DMS53 (cell line): ENCODE measurements at places on chromosomes 12 and 14.
A peak's percentile ranks its signal among the peaks of the same experiment; 100 is the strongest.

DNA sequence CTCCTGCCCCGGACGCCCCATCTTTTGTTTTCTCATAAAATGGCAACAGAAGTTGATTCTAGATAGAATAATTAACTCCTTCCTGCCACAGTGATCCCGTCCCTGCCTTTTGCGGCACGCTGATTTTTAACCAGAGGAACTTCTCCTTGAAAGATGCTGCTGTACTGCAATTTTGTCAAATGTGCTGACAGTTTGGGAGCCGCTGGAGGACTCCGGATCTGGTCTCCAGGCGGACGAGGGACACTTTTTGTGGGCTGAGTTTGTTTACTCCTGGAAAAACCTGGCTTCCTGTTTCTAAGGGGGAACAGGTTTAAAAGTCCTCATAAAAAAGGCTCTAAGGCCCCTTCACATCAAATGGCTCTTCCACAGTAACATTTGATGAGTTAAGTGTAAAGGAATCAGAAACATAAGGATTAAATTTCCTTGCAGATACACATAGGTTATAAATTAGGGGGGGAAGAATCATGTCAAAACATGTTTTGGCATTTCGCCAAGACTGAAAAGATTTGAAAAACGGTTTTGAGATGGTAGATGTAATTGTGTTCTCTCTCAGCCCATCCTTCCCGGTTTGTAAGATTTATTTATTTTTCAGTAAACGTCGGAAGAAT lies 15.5 kb downstream of the FZD10 start:
- no peak for DNase-seq

- peak; percentile 99 for DNase-seq
Measured at GRCh38 chr12:47088021-47088944, 8.5 kb upstream of the AMIGO2 start.

DNA sequence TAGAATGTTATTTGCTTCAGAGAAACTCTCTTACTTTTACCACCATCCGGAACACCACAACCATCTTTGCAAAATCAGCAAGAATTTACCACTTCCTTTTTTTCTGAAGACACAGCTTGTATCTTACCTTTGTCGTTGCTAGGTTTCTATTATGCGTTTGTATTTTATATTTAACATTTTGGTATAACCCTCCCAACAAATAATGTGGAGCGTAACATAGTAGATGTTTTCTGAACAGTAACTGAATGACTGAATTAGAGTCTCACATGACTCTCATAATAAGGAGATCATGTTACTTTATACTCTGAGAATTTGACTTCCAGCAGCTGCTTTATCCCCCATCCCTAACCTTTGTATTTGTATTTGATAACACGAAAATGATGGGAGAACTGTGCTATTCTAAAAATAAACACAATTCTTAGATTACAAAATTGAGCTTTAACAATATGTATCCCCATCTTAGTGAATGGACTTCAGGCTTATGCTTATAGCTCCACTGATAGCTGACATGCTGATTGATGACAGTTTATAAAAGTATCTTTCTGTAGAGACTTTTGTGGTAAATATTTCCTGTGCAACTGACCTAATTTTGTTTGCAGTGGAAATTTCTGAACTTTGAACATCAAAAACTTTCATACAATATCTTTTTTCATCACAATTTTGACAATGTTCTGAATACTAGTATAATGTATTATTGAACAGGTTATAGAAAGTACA lies 7.9 kb upstream of the KLRB1 start:
- DNase-seq: no peak

DNA sequence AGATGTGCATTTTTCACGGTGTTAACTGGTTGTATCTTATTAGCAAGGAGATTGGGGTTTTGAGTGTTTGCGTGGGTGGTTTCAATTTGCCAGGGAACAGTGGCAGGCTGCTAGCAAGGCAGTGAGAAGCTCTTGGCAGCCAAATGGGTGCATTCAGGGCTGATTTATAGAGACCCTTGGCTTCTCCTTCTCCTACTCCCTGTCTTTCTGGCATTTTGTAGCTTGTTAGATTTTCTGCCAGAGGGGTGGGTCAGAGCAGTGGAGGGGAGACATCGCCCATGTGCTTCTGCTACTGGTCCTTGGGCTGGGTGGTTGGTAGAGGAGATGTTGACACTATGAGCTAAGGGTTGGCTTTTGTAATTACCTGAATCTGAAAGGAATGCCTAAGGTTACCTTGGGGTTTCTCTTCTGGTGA lies 9.6 kb downstream of the CALM1 start:
- DNase-seq: no peak

GRCh38 chr12:98799146-98799810 lies 154.2 kb downstream of the APAF1 start:
- peak; percentile 18 for DNase-seq

DNA sequence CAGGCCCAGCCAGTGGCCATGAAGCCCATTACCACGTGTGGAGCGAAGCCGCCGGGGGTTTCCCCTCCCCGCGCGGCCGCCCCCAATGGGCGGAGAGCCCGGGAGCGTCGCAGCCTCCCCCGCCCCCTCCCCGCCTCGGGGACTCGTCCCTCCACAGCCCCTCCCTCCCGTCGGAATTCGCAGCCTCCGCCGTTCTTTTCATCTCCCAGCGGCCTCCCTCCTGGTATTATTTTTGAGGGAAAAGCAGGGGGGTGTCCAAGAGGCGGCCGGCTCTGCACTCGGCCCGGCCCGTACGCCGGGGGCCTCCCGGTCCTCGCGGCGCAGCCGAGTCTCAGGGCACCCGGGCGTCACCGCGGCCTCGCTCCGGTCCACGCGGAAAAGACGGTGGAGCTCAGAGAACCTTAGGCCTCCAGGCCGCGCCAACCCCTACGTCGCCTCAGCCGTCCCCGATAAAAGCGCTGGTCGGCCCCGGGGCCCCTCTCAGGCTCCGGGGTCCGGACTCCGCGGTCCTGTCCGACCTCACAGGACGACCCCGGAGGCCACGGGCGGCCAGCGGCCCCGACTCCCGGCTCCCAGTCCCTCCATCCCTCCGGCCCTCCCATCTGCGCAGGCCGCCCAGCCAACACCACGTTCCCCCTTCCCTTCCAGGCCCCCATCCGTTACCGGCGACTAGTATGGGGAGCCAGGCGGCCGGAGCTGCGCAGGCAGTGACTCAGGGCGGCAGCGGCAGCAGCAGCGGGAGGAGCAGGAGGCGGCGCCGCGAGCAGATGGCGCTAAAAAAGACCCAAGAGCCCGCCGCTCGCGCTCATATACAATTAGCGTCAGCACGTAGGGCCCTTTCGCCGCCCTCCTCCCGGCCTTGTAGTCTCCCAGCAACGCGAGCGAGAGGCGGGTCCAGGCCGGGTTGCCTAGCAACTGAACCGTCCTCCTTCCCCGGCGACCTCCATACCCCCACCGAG lies at the start of gene NAP1L1:
Gene NAP1L1, minus strand, starts transcription at position 782 of the 959 bp plus-strand sequence. CDS start 10,466 bp downstream, outside the sequence.
- DNase-seq: peak; percentile 100

GRCh38 chr14:68141281-68142088 lies 321.9 kb downstream of the RAD51B start:
- peak; percentile 4 for DNase-seq

- no peak for DNase-seq
Measured at GRCh38 chr12:41850046-41850445, 294.6 kb downstream of the GXYLT1 start.

DNA sequence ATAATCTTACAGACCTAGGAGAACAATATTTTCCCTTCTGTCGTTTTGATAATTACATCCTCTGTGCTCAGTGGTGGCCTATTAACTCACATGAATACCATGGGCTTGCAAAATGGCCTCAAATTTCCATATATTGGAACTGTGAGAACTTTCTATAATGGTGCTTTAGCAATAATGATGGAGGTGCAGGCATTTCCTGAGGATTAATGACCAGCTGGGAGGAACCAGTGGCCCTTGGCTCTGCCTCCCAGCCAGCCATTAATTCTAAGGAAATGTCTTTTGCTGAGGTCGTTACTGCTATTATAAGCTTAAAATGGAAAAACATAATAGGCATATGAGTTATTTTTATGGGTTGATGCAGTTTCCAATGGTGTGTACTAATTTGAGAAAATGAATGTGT lies 33.6 kb downstream of the HMGA2 start:
- DNase-seq: no peak

DNA sequence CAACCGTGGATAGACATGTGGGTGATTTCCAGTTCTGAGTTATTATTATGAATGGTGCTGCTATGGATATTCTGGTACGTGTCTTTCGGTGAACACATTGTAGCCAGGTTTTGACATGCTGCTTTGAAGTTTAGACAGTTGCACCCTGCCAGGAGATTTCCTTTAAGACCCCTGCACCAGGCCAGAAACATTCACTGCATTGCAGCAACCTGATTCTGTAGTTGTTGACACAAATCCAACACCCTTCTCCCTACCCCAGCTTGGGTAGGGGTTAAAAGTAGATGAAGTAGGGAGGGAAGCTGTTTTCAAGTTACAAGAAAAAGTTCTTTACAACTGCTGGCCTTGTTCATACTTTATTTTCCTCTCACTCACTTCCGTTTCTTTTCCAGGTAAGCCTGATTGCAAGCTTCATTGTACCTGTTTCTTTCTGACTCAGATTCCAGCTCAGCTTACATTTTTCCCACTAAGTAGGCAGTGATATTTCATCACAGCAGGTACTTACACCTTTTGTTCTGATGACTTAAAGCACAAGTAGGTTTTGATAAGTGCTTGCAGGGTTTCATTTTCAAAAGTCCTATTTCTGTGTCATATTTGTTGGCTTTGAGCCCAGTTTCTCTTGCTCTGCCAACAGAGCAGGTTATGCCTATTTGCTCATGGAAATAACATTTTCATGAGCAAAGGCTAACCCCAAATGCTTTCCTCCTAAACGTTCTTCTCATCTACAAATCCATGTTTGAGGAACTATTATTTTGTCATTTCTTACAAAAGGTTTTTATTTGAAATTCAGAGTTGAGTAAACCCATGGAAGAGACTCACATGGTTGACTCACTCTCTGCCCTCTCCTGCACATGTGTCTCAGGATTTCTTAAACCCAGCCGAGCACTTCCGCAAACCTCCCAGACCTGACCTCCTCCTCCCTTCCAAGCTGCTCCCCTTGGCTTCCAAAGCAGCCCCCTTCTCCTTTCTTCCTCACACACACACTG lies 12.1 kb upstream of the LTA4H start:
- peak; percentile 98 for DNase-seq

GRCh38 chr12:111105294-111105693 lies 184.9 kb upstream of the MYL2 start:
- no peak for DNase-seq

DNA sequence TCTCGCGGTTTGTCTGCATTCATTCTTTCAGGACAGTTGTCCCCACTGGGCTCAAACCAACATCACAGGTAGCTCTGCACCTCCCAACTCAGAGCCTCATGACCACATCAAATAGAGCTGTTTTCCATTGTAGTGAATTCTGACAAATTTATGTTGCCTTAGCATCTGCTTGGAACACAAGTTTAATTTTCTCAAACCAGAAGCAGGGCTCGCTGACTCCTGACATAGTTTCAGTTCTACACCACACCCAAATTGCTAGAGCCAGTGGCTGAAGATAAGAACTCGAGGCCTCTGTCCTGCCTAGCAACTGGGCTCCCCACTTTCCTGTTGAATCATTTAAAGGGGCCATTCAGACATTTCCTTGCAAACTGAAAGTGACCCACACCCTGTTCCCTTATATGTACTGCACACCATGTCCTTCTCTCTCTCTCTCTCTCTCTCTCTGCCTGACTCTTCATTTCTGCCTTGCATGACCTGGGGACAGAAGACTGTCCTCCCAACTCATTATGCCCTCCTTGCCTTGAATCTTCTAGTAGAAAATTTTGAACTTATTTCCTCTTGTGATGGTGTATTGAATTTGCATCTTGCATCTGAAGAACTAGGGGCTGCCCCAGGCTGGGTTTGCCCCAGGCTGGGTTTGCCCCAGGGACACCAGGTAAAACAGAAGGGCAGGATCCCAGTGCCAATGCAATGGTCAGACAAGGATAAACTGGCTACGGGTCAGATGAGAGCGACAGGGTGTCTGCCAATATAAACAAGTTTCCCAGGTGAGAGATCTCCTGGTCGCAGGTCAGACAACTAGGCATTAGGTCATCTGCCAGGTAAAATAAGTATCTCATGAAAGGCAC lies 9.7 kb upstream of the WSCD2 start:
- DNase-seq: no peak

DNA sequence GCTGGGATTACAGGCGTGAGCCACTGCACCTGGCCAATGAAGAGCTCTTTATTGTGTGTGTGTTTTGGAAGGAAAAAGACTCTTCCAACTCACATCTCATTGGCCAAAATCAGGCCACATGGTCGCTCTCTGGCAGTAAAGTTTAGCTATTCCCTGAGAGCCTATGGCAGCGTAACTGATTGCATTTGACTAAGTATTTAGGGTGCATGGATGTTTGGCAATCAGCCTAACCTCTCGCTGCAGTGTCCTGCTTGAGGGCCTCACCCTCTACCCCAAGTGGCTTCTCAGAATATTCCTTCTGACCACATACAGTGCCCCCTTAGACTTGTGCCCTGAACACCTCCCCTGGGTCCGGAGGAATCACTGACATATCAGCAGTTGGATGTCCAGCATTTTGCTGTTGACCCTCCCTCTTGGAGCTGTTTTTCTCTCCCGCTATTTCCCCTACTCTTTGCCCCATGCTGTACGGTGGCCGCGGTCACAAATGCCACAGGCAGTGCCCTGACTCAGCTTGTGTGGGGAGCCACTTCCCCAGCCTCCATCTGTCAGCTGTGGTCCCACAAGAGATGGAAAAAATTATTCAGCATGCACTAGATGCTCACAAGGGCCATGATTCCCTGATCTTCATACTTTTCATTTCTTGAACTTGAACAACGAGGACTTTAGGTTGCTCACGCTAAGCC lies 9.5 kb downstream of the PHETA1 start:
- DNase-seq: no peak

DNA sequence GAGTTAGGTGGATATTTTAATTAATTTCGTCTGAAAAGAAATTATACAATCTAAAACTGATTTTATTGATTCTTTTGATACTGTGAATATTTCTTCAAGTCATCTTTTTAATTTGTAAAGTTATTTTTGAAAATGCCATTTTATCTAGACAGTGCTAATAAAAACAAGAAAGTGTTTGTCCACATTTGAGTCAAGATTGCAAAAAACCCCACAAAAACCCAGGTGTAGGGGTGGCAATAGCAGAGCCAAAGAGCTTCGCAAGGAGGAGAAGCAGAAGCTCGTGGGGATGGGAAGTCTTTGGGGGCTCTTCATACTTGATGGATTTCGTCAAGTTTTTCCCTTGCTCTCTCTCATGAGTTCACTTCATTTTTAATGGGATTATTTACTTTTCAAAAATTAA lies 6.0 kb downstream of the RNASE6 start:
- no peak for DNase-seq

- peak; percentile 68 for DNase-seq
Measured at GRCh38 chr12:45051572-45052125, 750 bp upstream of the DBX2 start.
